ENCODE measurements at places on chromosomes 12 and 14.

DNA sequence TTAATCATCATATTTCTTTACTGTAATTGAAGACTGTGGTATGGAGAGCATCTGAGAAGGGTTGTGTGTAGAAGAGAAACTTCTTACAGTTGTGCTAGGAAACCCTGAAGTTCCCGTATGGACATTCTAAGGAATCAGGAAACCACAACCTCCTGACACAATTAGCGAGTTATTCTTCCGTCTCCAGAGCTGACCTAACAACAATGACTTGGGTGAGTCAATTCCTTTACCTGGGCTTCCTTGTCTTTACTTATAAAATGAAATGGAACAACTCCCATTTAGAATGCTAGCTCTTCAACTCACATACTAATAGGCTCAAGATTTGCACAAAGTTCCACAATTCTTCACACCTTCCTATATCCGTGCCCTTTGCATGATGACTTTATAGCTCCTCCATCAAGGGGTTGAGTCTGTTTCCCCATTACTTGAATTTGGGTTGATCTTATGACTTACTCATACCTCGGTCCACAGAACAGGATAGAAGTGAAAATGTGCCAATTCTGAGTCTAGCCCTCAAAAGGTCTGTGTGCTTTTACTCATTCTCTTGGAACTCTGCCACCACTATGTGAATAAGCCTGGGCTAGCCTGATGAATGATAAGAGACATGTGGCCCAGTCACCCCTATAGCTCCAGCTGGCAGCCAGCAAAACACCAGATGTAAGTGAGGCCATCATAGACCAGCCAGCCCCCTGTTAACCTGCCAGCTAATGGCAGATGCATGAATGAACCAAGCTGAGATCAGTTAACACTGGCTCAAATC lies 459.4 kb downstream of the ETNK1 start:
- DNase-seq: no peak

DNA sequence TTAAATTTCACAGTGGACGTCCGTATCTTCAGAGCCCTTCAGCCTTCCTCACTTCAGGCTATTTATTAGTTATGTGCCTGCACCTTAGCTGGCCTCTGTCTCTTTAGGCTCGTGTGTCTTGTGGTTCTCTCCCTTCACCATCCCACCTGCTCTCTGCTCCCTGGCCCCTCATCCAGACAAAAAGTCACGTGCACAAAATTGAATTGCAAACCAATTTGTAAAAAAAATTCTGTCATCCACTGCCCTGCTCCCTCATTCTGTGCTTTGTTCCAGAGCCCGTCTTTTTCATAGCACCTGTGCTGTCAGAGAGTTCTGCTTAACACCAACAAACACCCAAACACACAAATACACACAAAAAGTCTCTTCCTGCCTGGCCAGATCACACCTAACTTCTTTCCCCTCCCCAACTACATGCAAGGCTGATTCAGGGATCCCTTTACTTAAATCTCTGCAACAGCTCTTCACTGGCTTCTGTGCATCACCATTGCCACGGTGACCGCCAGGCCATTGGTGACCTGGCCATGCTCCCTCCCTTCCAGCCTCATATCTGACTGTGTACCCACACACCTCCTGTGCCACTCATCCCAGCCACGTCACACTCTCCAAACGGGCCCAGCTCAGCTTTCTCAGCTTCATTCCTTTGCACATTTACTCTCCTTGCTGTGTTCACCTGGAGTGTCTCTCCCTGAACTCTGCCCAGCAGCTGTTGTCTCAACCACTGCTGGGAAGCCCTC lies 205.7 kb downstream of the TTC8 start:
- DNase-seq: no peak

DNA sequence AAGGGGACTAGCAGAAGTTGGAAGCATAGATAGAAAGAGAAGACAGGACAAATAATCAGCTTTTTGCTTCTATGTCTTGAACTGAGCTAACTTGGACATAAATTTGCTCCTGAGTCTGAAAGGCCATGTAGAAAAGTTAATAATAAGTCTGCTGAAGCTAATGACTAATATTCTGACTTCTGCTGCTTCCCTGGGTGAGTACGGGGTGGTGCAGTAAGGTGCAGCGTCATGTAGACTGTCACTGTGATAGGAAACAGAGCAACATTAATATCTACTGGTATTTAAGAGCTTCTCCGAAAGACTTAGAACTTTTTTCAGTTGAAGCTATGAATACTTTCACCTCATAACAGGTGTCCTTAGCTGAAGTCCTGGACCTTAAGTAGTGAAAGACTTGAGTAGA lies 34.1 kb upstream of the CPM start:
- DNase-seq: no peak

DNA sequence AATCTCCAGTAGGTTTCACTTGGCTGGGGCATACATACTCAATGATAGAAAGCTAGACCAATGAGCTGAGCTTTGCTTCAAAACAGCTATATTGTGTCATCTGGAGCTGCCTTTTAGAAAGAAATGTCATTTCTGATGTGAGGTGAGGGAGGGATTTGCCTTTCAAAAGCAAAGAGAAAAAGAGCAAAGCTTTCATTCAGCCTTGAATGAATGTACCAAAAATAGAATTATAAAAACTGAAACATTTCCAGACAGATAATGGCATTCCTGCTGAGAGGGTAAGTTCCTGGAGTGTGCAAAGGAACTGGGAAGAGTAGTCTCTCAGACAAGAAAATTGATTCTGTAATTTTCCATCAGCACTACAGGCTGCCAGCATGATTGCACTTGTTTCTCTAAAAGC lies 710.0 kb downstream of the LRFN5 start:
- DNase-seq: no peak

- no peak for DNase-seq
Observed at GRCh38 chr12:2961705-2962104, 2.5 kb downstream of the TEAD4 start.

DNA sequence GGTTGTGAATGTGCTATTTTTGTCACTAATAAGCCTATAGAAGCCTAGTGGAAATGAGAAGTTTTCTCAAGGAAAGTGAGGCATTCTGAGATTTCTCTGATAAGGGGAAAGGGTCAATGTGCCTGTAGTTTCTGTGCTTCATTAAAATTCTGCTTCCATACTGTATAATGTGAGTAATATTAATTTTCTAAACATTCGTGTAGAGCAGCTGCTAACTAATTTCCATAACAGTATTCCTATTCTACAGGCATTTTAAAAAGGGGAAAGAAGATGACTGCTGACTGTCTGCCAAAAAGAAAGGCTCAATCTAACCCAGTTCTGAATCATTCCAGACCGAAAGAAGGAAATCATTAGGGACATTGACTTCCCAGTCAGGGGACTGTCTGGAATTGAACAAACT lies 293.3 kb upstream of the TMPO start:
- no peak for DNase-seq

- no peak for DNase-seq
Observed at GRCh38 chr14:71466251-71466650, 466.0 kb upstream of the RGS6 start.

DNA sequence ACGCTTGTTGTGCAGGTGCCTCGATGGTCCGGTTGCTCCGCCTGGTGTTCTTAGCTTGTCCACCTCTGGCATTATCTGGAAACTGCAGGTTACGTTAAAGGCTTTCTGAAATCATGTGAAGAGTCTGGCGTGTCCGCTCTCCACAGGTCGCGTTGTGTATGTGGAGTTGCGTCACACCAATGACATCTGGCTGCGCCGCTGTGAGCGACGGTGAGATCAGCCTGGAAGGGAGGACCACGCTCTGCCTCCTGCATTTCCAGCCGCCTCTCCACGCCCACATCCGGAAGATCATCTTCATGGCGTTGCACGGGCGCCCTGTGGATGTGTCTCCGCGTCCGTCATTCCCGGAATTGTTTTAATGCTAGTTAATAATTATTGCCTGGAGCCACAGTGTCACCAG lies 50.6 kb upstream of the GALNT9 start:
- no peak for DNase-seq

- no peak for DNase-seq
Observed at GRCh38 chr12:113808095-113808951, 157.8 kb downstream of the RBM19 start.

DNA sequence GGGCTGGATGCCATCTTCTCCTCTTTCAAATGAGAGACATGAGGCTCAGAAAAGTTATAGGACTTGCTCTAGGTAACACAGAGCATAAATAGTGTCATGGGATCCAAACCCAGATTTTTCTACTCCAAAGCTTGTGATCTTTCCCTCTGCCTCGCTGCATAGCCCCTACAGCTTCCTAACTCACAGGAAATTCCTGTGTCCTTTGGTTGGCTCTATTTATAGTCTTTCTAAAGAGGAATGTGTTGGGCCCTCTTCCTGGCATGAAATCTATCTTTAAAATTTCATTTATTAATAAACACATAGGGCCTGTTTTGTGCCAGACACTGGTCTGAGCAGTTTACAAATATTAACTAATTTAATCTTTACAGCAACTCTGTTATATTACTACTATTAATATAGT lies 9.8 kb upstream of the KCNA5 start:
- no peak for DNase-seq

DNA sequence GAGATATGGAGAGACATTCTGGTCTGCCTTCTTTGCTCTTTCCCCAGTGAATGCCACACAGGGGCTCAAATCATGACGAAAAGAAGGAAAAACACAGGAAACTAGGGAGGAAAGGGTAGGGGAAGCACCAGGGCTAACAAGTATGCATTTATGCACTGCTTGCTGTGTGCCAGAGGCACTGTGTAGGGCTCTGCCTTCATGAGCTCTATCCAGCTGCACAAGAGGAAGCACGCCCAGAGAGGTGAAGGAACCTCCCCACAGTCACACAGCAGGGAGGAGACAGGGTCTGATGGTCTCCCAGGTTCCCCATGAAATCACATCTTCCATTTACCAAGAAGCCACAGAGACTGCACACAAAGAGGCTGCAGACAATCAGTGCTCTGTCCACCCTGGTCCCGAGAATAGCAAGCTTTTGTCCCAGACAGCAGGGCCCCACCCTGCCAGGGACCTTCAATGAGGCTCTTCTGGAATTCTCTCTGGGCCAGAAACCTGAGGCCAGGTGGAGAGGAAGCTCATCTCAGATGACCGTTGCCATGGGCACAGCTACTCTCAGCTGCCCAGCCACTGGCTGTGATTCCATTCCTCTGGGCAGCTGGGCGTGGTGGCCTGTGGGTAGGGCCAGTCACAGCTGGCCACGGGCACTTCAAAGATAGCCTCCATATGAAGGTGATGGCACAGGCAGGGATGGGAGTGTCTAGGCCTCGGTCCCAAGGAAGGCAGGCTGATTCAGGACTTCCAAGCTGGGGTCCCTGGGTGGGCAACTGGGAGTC lies 7.3 kb upstream of the TRPV4 start:
- no peak for DNase-seq

DNA sequence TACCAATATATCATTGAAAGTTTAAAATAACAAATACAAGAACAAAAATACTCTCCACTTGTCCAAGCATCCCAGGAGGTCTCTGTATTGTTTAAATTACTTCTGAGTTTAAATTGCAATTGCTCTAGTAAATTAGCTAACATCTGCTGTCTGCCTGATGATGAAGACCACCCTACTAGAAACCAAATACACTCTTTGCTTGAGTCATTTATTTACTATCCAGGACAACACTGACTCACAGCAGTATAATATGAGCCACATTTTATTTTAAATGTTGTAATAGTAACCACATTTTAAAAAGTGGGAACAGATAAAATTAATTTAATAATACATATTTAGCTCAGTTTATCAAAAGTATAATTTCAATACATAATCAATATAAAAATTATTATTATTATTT lies 62.9 kb upstream of the EEA1 start:
- no peak for DNase-seq

- no peak for DNase-seq
Observed at GRCh38 chr12:125167658-125168057, 102.4 kb downstream of the AACS start.

DNA sequence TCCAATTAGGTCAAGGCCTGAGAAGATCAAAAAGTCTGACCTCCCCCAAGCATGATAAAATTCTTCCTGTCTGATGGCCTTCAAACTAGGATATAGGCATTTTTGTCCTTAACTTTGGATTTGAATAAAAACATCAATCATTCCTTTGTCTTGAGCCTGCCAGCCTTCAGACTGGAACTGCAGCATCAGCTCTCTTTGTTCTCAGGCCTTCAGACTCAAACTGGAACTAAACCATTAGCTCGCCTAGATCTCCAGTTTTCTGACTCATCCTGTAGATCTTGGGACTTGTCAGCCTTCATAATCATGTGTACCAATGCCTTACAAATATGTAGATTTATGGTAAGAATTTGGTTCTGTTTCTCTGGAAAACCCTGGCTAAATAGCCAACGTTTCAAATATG lies 721.7 kb downstream of the GALC start:
- DNase-seq: no peak

DNA sequence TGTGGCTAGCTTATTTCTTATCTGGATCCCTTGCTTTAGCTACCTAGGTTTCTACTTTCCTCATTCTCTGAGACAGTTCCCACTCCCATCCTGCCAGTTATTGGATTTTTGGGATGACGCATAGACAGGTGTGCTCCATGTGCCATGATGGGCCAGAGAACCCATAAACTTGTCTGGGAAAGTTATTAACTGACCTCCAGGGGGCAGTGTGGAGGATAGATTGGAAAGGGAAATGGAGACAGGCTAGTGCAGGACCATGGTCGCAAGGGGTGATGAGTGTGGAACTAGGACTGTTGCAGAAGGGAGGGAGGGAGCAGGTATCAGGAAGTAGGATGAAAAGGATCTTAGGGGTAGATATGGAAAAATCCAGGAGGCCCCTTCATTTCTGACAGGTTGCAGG lies 80.3 kb downstream of the ESRRB start:
- no peak for DNase-seq

DNA sequence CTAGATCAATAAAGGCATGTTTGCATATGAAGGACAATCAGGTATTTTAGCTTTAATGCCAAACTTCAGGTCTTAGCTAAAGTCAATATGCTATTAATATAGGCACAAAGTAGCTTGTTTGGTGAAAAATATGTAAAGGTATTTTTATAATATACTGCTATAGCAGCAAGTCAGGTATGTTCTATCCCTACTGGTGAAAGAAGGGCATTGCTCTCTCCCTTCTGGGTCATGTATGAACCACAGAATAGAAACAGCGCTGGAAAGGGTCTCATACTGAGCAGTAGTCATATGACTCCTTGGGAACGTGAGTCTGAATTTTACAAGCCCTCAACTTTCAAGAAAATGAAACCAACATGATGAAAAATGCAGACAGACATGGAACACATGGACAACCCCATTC lies 314.6 kb downstream of the GRIN2B start:
- no peak for DNase-seq

DNA sequence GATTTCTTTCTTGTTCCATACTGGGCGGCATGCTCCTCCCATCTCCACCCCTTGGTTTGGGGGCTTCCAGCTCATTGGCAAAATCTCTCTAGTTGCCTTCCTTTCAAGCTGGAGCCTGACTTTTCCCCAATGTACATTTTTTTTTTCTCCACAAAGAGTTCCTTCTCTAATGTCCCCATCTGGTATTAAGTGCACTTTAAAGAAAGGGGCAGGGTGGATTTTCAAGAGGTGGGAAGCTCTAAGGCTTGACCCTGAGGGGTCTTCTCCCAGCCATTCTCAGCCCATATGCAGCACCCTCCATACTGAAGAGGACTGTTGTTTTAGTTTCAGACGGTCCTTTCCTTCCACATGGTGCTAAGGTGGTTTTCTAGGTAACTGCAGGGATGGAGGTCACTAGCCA lies 5.8 kb upstream of the PIP4K2C start:
- DNase-seq: no peak

GRCh38 chr12:131827961-131828534 lies at the start of gene MMP17:
Gene MMP17 (plus strand): TSS chr12:131828393. CDS start chr12:131828495, 102 bp downstream.
- DNase-seq: no peak

- no peak for DNase-seq
Observed at GRCh38 chr14:35332517-35333263, 40.5 kb downstream of the PSMA6 start.

Measured in activated CD4-positive, alpha-beta T cell treated with anti-CD3 and anti-CD28 coated beads, Interleukin-2, amount 50 U/mL, for 1 hour (primary cell).